ENCODE measurements at places on chromosomes 16 and 17. TPM values are rescaled to one million over a fixed set of nuclear protein-coding genes. Genes with fewer than 3 reads are reported as not detected.

DNA sequence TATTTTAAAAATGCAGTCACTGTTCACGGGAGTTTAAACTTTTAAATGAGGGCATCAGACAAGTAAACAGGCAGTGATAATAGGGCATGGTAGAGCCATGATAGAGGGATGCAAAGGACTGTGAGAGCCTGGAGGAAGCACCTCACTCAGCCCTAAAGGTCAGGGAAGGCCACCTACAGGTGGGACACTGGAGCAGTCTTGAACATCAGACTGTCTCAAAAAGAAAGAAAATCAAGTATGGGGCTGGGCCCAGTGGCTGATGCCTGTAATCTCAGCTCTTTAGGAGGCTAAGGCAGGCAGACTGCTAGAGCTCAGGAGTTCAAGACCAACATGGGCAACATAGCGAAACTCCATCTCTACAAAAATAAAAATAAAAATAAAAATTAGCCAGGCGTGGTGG, 31.0 kb upstream of the DHRS7B start:
- no peak for DNase-seq

DNA sequence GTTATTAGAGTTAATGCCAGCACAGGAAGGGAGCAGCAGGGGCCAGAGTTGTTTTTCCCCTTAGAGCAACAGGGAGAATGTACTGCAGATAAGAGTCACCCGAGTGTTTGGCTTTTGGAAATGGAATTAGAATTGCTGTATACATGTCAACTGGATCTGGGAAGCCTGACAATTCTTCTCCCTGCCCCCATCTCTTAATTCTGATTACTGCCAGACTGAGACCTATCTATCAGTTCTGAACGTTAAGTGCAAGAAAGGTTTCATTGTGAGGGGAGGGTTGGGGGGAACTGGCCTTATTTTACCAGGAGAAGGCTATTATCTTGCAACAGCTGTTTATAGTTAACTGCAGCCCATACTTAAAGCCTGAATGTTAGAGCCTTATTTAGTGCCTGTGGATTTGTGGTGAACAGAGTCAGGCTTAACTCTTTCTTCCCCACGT, 424.5 kb upstream of the CDH11 start:
- DNase-seq = no peak

- no peak for DNase-seq
Observed at GRCh38 chr17:72661945-72662826, 430.3 kb downstream of the SLC39A11 start.

DNA sequence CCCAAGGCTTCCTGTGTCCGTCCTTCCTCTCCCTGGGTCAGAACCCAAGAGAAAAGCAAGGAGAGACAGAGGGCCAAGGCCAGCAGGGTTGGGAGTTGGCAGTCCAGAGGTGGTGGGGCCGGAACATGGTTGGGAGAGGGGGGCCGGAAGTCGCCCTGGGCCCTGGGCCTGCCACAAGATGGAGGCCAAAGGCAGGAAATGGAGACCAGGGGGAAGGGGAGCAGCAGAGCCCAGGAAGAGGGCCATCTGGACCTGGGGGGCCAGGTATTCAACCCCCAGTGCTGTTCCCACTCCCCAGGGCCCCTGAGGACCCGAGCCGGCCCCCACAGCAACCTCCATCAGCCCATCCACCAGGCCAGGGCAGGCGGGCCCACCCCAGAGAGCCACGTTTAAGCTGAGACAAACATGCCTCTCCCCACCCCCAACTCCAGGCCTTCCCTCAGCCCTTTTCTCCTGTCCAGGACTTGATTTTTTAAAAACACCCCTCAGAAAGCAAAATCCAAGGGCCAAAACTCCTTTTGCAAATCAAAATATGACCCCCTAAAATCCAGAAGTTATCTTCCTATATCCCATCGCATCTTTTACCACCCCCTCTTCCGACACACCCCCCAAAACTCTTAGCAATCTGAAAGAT, 4.4 kb upstream of the BCL6B start:
- DNase-seq = no peak

- DNase-seq = no peak
Observed at GRCh38 chr16:11699234-11699894, 31.1 kb downstream of the SNN start.

DNA sequence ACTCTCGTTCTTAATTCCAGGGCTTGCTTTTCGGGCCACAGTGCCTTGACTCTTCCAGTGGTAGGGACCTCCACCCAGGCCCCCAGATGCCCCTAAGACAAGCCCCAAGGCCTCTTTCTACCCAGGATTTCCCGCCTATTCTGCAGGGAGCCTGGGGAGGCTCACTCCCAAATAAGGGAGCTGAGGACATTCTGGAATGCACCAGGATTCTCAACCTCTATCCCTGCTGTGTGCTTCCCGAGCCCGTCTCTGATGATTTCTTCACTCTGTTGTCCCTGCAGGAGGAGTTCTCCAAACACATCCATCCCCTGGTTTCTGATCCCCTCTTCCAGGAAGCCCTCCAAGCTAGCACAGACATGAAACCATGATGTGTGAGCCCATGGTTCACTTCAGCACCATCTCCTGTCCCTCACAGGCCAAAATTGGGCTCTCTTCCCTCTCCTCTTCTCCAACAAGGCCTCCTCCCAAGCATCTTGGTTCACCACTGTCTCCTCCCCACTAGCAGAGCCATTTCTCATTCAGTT, 255.9 kb downstream of the KATNIP start:
- no peak for DNase-seq

DNA sequence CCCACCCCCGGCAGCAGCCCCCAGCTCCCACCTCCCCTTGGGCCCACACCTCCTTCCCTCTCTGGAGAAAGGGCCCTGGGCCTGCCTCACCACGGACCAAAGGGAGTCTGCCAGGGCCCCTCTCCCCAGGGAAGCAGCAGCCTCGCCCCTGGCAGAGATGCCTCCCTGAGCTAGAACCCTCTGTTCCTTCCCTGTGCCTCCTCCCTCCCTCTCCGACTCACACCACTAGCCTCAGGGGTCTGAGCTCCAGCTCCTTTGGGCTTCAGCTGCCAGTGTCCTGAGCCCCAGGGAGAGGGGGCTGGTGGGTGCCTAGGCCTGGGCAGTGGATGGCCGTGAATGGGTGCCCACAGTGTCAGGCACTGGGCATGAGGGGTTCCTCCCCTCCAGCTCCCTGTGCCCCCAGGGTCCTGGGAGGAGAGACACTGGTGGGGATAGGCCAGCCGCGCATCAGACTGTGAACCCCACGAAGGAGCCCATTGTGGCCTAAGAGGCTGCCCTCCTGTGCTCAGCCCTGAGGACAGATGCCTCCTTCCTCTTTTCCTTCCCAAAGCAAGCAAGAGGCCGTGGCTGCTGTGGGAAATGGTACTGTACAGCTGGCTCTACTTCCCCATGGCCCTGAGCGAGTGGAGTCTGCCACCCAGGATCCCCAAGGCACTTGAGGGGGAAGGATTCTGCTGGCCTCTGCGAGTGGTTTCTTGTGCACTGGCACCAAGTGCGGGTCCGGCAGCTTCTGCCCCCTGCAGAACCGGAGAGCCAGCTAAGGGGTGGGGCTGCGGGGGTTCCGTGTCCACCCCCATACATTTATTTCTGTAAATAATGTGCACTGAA, 20.7 kb downstream of the MMP15 start:
- DNase-seq = no peak

- no peak for DNase-seq
Observed at GRCh38 chr16:1001096-1001495, 19.5 kb downstream of the SOX8 start.

DNA sequence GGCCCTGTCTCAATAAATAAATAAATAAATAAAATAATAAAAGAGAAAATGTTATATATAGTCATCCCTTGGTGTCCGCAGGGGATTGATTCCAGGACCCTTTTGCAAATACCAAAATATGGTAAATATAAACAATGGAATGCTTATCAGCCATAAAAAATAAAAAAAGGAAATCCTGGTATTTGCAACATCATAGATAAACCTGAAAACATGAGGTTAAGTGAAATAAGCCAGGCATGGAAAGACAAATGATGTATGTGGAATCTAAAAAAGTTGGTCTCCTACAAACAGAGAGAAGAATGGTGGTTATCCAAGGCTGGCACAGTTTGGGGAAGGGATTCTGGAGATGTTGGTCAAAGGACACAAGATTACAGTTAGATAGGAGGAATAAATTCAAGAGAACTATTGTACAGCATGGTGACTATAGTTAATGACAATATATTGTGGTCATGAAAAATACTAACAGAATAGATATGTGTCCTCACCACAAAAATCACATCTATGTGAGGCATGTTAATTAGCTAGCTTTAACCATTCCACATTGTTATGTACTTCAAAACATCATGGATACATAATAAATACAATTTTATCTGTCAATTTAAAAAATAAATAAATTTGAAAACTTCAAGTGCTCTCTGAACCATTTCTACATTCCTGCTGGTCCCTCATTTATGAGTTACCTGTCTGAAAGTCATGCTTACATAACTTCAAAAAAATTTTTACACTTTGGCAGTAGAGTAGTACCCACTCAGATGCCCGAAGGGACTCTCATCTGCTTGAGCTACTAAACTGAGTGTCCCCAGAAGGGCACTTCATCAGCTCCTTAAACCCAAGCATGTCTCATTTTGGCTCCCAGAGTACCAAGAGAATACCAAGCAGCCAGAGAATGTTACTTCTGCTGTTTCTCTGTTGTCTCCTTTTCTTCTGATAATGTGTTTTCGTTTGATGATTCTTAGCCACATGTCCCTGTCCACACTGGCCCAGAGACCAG, 26.6 kb downstream of the N4BP1 start:
- DNase-seq = no peak

The AURKB gene
- 0.40 TPM for polyA plus RNA-seq

The EFNB3 gene
- 5.4 TPM for polyA plus RNA-seq

The INCA1 gene
- polyA plus RNA-seq = 2.4 TPM

The KRTAP1-5 gene
- not detected for polyA plus RNA-seq

The TP53TG3B gene
- polyA plus RNA-seq = 0.16 TPM

The HCRT gene
- polyA plus RNA-seq = not detected

The KCNH6 gene
- 12.5 TPM for polyA plus RNA-seq
